Activated naive CD4-positive, alpha-beta T cell treated with anti-CD3 and anti-CD28 coated beads, Interleukin-2, amount 50 U/mL, for 72 hours (primary cell): ENCODE measurements at places on chromosomes 7 and 10. TPM values are rescaled to one million over a fixed set of nuclear protein-coding genes. Genes with fewer than 3 reads are reported as not detected.
A peak's percentile ranks its signal among the peaks of the same experiment; 100 is the strongest.

DNA sequence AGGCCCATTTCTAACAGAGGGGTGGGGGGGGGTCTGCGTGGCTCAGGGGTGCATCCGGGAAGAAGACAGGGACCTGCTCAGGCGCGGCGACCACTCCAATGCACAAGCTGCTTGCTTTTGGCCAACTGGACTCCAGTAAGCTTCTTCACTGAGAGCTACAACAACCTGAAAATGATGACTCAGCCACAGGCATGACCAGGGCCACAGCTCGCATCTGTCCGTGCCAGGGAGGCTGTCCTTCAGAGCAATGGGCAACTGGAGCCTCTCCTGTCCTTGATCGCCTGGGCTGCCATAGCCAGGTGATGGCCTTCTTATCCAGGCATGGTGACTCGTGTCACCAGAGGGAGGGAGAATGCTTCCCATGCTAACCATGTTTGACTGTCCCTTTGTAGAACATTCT lies 81.6 kb upstream of the RNF32 start:
- DNase-seq = no peak

- DNase-seq = no peak
Observed at GRCh38 chr10:95341716-95342130, 50.9 kb upstream of the PDLIM1 start.

GRCh38 chr7:96041171-96041570 lies 268.8 kb downstream of the DYNC1I1 start:
- no peak for DNase-seq

DNA sequence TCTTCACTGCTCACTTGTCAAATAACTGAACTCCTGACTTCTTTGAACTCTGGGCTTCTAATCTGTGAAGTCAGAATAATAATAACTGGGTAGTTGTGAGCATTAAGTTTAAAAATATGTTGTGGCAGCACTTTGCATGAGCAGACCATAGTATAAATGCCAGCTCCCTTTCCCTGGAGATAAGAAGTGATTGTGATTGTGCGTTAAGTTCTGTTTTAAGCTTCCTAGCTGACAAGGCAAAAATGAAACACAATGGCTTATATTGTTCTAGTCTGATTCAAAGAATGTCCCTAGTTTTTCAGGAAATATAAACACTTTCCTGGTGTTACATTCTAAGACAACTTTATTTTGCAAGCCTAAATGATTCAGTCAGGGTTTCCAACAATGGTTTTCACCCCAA lies 61.8 kb downstream of the PTPRE start:
- DNase-seq = no peak

GRCh38 chr7:13174991-13175390 lies 487.6 kb downstream of the ARL4A start:
- DNase-seq = no peak

DNA sequence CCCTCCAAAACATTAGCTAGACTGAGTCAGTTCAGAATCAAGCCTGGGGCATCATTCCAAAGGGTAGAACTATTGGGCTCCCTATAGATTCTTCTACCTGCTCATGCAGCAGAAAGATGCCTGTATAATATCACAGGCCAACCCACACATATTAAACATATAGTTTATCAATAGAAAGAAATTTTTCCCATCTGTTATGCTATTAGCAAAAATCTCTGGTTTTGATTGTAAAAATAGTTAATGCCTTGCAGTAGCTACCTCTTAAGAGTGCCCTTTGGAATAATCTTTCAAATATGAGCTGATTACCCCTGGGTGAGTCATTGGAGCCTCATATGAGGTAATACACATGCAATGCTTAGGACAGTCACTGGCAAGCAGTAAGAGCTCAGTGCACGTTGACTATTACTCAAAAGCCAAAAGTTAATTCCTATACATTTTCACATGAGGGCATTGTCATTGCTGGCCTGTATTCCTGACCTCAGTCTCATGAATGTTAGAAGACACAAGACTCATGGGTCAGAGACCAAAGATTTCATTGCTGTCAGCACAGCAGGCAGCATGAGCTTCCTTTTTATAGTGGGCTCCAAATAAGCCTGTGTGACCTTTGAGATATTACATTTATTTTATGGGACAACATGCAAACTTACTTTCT lies 180.0 kb downstream of the FGFR2 start:
- DNase-seq = no peak

DNA sequence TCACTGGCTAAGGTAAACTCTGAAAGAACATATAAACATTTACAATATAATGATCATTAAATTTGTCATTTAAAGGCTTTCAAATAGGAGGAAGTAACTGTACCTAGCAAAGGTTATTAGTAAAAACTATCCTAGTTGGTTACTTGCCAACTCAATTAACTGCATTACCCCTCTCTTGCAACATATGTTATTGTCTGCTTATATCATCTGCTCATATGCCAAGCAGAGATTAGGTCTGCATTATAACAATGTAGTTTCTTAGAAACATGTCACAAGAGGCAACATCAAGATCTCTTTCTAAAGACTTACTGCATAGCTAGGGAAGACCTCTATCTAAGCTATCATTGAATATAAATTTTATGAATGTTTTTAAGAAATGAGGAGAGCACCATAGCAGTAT lies 132.5 kb downstream of the RELN start:
- no peak for DNase-seq

DNA sequence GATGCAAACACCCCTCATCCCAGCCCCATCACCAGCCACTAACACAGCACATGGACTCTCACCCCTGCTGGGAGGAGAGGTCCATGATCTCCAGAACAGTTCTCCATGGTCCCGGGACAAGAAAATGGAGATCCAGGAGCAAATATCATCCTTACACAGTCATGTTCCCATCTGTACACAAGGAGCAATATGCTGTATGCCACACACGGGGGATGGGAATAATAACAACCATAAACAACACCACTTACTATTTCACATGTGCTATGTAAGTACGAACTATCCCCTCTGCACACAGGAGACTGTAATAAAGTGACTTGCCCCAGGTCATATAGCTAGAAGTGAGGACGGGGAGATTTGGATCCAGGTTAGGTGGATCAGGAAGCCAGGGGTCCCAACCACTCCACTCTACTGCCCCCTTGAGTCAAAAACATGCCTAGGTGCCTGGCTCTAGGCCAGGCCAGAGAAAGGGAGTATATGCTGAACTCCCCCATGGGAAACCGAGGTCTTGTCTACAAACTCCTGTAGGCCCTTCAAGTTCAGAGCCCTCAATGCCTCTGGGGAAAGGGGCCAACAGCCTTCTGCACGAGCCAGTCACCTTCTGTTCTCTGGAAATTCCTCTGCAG lies 34.1 kb downstream of the LRRC20 start:
- peak; percentile 55 for DNase-seq

- no peak for DNase-seq
Observed at GRCh38 chr7:66272321-66272720, 67.2 kb downstream of the TPST1 start.

- no peak for DNase-seq
Observed at GRCh38 chr10:87715552-87716347, 56.1 kb downstream of the PAPSS2 start.

GRCh38 chr10:29998142-29998808 lies 61.1 kb downstream of the JCAD start:
- no peak for DNase-seq

DNA sequence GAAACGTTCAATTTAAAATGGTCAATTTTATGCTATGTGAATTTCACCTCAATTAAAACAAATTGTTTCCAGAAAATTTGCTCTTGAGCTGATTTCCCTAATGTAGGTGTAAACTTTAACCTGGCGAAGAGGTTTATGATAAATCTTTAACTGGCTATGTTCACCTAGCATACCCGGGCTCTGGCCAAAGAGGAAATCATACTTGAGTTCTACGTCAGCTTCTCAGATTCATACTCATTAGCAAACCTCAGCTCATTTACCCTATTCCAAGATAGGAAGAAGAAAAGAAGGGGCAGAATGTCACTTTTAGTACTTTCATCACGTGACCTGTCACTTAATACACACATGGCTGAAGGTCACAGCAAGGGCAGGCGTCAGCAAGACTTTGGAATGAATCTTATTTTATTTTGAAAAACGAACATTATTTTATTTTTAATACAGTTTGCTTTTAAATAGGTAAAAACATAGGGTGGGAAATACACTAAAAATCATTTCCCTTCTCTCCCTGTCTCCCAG lies 97.0 kb downstream of the ABLIM1 start:
- no peak for DNase-seq

DNA sequence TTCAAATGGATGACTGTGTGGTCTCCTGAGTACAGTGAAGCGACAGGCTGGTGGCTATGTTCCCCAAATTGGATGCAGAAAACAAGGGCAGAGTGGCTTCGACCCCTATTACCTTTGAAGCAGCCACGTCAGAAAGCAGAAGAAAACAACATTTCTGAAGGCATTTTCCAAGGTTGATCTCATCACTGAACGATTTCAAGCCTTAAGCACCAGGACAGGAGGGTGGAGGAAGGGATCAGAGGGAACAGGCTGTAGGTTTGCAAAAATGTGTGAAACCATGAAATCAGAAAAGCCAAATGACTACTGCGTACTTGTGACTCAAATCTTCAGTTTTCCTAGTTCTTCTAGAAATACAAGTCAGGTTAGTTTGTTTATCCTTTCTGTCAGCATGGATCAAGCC lies 181.0 kb upstream of the TMEM106B start:
- no peak for DNase-seq

DNA sequence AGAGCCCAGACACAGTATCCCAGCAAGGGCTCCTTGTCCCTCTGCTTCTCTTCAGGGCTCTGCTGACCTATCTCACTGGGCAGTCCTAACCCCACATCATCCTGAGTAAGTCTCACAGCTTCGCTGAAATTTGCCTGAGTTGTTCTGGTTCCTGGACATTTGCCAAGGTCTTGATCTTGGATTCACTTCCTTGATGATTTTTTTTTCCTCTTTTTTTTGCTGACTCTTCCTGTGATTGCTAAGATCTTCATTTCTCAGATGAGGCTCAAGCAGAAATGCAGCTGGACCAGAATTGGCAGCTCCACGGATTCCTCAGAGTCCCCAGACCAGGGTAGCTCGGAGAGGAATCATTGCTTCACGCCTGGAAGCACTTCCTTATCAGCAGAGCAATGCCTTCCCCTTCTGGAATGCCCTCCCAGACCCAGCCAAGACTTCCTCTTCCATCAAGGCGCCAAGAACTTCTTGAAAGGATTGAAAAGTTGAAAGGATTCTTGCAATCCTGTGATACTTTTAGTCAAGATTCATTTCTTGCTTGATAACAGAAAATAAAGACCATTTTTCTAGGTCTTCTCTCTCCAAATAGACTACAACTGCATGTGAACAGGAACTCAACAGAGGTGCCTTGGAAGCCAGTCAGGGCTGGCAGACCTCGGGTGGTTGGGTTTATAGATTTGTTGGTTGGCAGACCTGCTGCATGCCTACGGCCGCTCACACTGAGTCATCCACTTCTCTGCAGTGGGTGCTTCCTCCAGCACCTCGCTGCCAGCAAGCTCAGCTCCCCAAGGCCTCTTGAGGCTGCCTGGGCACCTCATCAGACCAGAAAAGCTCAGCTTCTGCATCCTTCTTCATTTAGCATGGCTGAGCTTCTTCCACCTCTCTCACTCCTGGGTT lies 8.8 kb upstream of the AFAP1L2 start:
- no peak for DNase-seq

DNA sequence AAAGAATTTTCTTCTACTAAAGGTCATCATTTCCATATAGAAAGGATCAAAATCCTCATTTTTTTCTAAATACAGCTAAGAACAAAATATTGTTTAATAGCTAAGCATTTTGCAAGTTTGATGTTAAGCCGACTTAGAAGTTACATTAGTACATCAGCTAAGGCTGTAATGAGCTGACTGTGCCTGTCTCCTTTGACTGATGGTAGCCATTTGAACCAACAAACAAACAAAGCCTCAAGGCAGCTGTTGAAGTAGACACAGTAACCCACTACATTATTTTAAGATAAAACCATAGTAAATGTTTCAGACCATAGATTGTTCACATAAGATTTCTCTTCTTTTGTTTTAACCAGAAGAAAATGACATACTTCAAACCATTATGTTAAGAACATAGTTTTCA lies 210.9 kb upstream of the VSTM2A start:
- no peak for DNase-seq

DNA sequence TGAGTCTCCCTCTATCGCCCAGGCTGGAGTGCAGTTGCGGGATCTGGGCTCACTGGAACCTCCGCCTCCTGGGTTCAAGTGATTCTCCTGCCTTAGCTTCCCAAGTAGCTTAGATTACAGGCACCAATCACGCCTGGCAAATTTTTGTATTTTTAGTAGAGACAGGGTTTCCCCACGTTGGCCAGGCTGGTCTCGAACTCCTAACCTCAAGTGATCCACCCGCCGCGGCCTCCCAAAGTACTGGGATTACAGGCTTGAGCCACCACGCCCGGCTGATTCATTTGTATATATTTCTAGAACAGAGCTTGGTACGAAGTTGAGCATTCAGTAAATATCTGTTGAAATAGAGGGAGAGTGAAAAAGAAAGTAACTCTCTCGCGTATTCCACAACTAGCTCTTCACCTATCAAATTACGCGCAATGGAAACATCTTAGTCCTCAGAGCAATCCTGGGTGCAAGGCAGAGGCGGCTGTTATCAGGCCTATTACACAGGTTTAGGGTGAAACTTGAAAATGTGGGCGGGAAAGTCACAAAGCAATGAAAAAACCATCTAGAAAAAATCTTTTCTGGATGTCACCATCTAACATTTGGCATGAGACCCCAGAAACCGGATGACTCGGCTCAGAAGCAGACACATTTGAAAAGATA lies 707 bp upstream of the GHITM start:
- peak; percentile 50 for DNase-seq

- DNase-seq = no peak
Observed at GRCh38 chr7:151308791-151309190, 32.8 kb upstream of the NUB1 start.

DNA sequence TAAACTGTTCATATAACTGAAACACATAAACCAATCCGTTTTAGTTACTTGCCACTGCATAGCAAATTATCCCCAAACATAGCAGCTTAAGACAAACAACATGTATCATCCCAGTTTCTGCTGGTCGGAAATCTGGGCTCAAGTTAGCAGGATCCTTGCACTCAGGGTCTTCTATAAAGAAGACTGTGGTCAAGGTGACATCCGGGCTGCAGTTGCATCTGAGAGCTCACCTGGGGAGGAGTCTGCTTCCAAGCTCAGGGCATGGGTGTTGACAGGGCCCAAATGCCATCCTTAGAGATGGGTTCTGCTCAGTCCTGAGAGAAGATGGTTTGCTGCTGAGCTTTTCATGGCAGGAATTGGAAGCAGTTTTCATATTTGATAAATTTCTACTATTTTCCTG lies 431.2 kb downstream of the PAXIP1 start:
- DNase-seq = no peak

The NKX2-3 gene
- not detected for total RNA-seq

The KAZALD1 gene
- total RNA-seq = 1.3 TPM

The RADIL gene
- total RNA-seq = 0.35 TPM

The TMEM229A gene
- not detected for total RNA-seq

The SMKR1 gene
- 1.7 TPM for total RNA-seq

The FRMPD2 gene
- not detected for total RNA-seq

The PSD gene
- total RNA-seq = 8.7 TPM

The SRGN gene
- total RNA-seq = 150 TPM

The IL6 gene
- total RNA-seq = not detected

The CRHR2 gene
- total RNA-seq = not detected

The SRRM3 gene
- not detected for total RNA-seq

The NYAP1 gene
- total RNA-seq = 0.89 TPM

The FGFR2 gene
- total RNA-seq = not detected
